Hematopoietic multipotent progenitor cell treated with erythropoietin and hydrocortisone succinate and interleukin-3 and kit ligand, for 15 days (in vitro differentiated cells): ENCODE measurements at places on chromosomes 5 and 9.

GRCh38 chr5:42993516-42994245 lies 46.4 kb downstream of the ANXA2R start:
- DNase-seq = peak; percentile 70

- no peak for DNase-seq
These were observed 175.0 kb downstream of the MLLT3 start for GRCh38 chr9:20447291-20447690.

DNA sequence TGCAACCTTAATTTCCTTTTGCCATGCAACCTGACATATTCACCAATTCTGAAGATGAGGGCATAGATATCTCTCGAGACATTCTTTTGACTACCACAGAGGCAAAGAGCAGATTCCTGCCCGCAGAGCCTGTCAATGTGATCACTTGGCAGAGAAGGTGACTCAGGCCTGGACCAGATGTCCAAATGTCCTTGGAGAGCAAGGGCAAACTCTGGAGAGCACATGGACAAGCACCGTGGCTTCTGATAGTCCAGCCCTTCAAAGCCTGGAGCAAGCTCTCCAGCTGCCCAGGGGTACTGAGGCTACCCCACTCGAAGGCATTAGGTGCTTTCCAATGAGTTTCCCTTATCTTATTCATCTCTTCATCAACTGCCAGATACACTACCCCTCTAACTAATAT lies 50.4 kb upstream of the ALDH1B1 start:
- DNase-seq = no peak

DNA sequence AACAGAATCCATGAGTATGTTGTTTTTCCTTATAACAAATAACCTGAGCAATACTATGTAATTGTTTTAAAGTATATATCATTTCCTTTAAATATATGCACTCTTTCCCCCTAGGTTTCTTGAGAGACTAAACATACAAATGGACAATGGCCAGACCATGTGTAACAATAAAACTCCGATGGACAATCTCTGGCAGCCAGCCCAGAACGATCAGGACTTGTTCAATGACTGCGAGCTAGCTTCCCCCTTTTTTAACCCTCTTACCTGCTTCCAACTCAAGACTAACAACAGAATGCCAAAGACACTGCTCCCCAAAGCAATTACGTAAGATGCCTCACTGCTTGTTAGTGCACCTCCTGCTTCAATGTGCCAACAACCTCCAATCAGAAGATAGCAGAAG lies 94.9 kb downstream of the HTR4 start:
- no peak for DNase-seq

- DNase-seq = peak; percentile 72
These were observed 1.4 kb downstream of the KIF20A start for GRCh38 chr5:138180183-138180782.
